ENCODE measurements at places on chromosomes 11 and 22.

DNA sequence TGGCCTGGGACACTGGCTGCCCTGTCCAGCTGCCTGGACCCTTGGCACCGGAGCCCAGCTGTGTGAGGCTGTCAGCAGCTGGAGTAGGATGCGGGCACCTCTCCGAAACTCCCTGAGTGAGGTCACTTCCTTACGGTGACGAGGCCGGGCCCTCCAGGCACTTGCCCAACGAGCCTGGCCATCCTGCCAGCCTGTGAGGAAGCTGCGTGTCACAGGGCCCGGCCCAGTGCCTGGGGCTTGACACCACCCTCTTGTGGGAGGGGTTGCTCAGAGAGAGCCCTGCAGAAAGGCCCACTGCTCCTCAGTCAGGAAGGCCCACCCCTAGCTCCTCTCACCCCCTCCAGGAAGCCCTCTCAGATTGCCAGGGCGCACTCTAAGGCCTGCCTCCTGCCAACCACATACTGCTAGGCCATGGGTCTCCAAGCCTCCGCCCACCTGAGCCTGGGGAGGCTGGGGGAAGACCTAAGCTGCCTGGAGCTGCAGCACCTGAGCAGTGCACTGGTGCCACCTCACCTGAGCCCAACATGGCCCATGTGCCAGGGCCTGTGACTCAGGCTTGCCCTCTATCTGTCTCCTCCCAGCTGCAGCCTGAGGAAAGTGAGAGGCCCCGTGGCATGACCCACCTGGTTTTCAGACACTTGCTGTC, 4.3 kb upstream of the PHLDA2 start:
- DNase-seq = peak; percentile 93

DNA sequence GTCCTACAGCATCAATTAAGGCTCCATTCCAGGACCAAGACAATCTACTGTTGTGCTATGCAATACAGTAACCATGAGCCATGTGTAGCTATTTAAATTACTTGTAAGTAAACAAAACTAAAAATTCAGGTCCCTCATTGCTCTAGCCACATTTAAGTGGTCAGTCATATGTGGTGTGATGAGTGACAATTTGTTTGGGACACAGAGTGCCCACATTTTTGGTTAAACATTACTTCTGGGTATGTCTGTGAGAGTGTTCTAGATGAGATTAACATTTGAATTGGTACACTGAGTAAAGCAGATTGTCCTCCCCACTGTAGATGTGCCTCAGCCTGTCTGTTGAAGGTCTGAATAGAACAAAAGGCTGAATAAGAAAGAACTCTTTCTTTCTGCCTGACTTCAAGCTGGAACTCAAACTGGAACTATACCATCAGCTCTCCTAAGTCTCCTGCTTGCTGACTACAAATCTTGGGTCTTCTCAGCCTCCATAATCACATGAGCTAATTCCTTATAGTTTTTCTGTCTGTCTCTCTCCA, 15.8 kb downstream of the KBTBD3 start:
- no peak for DNase-seq

DNA sequence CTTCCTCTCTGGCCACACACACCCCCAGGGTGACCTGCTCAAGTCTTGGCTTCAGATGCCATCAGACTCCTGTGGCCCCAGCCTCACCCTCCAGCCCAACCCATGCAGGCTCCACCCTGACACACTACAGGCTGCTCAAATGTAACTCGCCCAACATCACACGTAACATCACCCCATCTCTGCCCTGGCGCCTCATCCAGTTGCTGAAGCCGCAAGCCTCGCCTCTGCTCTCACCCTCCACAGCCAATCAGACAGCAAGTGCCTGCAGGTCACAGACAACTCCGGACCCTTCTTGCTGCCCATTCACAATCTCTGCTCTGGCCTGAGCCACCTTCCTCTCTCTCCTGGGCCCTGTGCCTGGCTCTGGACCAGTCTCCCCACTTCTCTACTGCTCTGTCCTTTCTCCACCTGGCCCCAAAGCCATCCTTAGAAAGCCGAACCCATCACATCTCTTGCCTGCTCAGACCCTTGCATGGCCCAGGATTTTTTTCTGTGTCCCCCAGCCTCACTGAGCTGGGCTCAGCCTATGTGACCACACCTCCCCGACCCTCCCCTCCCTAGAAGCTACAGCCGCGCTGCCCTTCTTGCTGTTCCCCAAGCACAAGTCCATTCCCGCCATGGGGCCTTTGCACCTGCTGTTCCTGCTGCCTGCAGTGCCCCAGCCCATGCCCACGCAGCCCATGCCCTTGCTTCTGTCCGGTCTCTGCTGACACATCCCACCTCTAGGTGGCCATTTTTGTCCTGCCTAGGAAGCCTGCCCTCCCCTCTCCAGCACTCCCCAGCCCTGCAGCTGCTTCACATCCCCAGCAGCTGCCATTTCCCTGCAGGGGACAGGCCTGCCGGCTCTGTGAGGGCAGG, 333.9 kb downstream of the CTTN start:
- DNase-seq = no peak

DNA sequence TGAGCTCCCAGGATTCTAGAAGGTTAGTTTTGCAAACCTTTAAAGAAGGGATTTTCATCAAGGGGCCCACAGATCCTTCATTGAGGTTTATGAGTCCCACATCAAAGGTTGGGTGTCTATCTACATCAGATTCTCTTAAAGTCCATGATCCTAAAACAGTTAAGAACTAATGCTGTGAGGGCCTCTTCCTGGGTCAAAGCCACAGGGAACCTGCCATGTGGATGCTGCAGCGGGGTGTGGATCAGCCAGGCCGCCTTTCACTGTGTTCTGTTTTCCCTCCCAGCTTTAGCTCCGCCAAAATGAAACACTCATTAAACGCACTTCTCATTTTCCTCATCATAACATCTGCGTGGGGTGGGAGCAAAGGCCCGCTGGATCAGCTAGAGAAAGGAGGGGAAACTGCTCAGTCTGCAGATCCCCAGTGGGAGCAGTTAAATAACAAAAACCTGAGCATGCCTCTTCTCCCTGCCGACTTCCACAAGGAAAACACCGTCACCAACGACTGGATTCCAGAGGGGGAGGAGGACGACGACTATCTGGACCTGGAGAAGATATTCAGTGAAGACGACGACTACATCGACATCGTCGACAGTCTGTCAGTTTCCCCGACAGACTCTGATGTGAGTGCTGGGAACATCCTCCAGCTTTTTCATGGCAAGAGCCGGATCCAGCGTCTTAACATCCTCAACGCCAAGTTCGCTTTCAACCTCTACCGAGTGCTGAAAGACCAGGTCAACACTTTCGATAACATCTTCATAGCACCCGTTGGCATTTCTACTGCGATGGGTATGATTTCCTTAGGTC, 5.3 kb downstream of the SERPIND1 start:
- DNase-seq = no peak

DNA sequence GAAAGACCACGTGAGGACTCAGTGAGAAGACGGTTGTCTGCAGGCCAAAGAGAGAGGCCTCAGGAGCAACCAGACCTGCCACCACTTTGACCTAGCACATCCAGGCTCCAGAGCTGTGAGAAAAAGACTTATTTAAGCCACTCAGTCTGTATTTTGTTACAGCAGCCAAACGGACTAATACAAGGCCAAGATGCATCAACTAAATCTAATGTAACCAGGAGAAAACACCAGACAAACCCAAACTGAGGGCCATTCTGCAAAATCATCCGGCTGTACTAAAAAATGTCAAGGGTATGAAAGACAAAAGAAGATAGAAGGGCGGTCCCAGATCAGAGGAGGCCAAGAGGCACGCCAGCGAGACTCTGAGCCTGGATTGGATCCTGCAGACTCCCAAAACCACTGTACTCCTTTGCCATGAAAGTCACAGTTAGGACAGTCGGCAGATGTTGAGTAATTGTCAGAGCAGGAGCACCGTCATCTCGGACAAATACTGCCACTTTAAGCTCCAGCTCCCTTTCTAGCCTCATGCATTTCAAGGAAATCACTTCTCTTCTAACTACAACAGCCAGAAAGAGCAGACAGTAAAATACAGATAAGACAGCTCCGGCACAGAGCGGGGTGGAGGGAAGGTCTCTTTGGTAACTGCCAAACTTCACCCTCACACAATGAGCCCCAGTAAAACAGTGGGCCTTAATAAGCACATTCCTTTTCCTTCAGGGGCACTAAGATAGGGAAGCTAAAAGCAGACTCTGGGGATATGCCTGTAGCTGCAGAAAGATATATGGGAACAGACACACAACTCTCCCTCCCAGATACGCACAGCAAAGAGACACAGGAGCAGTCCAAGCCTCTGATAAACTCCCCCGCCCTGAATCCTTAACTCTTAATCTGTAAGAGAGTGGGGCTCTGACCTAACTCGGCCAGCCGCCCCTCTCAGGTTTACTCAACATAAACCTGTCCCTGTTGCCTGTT, 3.5 kb upstream of the ZP1 start:
- DNase-seq = no peak

GRCh38 chr11:10932976-10933375, 75.1 kb upstream of the ZBED5 start:
- DNase-seq = no peak

DNA sequence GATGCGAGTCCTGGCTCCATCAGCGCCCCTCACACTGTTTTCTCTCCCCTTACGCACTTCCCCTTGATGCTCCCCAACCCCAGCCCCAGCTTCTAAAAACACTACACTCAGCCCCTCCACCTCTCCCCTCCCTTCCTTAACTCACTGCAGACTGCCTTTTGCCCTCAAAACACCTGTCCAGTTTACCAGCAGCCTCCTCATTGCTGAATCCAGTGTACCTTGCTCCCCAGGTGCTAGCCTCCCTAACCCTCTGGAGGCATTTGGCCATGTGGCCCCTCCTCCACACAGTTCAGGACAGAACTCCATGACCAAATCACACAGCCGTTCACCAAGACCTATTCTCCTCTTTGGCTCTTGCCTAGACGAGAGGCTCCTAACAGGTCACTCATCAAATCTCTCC, 2.8 kb upstream of the GALR3 start:
- no peak for DNase-seq

GRCh38 chr11:47398551-47398950, 9.8 kb upstream of the SLC39A13 start:
- no peak for DNase-seq

DNA sequence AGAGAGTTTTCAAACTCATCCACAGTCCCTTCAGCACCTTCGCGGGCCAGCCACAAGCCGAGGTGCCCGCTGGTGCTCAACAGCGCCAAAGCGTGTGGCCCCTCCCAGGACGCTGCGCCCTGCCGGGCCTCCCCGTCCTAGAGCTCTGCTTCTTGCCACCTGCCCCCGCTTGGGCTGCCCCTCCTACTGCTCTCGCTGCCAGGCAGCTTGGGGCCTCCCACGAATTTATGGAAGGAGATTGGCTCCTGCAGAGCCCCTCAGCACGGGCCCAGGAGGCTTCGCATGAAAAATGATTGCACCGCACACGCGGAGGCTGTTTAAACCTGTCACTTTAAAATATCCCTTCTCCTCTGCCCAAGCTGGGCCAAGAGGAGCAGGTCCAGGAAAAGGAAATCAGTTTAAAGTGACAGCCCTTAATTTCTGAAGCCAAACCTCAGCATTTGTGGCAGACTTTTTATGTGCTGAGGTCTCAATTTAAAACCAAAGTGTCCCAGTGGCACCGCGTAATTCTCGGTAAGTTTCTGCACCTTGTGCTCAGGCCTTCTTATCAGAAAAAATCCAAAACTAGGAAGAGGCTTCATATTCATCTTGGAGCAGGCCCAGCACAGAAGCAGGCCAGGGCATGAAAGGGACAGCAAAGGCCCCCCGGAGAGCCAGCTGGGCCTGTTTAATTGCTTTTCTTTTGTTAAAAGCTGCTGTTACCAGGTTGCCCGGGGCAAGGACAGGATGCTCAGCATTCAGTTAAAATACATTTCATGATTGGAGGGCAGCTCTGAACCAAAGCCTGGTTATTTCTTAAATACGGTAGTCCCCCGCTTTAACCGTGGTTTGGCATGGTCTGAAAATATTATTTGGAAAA, 303.6 kb downstream of the OPCML start:
- DNase-seq = no peak

- peak; percentile 22 for DNase-seq
These were observed 79.1 kb upstream of the LMO2 start for GRCh38 chr11:33970984-33971466.

GRCh38 chr11:118092907-118093571, 6.3 kb upstream of the SMIM35 start:
- no peak for DNase-seq

- no peak for DNase-seq
These were observed 709.7 kb downstream of the NTM start for GRCh38 chr11:132080127-132080526.

DNA sequence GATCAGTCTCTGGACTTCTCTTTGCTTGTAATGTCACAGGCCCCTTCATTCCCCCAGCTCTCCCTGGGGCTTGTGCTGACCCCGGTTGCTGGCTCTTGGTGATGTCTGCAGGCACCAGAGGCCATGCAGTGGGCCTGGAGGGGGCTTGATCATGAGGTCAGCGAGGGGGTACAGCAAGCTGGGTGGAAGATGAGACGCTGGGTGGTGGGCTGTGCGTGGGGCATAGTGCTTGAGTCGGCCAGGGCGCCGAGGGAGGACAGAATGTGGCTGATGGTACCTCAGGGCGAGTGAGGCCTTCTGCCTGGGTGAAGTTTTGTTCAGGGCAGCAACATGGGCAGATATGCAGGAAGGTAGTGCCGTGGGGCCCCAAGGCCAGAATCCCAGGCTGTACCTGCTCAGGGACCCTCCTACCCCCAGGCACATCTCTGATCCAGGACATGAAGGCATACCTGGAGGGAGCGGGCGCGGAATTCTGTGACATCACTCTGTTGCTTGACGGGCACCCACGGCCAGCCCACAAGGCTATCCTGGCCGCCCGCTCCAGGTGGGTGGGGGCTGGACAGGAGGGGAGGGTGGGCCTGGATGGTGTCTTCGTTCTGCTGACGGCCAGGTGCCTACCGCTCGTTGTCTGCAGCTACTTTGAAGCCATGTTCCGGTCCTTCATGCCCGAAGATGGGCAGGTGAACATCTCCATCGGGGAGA, 6.4 kb downstream of the THAP7 start:
- no peak for DNase-seq

- DNase-seq = peak; percentile 31
These were observed 8.6 kb upstream of the MMP8 start for GRCh38 chr11:102733232-102733875.

GRCh38 chr11:13061294-13061990, 52.3 kb downstream of the RASSF10 start:
- DNase-seq = no peak

DNA sequence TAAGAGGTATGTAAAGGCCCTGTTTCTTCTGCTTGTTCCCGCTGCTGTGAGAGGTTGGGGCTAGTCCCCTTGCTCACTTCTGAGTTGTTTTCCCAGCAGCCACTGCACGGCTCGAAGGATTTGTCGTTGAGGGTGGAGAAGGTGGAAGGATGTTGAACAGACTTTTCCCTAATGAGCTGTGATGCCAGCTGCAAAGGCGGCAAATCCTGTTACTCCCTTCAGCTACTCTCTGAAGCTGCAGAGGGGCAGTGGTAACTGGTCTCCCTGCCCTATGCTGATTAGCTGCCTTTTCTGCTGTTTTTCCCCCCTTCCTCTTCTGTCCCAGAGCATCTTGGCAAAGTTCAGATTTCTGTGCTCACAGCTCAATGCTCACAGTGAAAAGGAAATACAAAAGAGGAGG, 90.4 kb upstream of the SLC25A18 start:
- DNase-seq = no peak

DNA sequence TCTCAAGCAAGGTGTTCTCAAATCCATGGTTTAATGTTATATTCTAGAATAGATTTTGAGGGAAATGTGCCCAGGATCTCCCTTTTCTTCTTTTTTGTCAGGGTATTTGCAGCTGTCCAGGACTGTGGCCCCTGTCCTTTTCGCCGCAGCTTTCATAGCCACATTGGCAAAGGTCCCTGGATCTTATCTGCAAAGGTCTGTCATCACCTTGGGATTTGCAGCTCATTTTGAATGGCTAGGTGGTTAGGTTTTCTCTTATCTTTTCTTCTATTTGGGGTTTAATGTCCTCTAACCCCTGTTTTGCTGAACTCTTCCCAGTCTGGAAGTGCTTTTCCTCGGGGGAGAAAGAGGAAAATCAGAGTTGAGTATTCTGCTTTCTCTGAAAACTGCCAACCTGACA, 11.7 kb upstream of the C1QTNF4 start:
- no peak for DNase-seq
